ENCODE measurements at places on chromosomes 12 and 14. TPM values are rescaled to one million over a fixed set of nuclear protein-coding genes. Genes with fewer than 3 reads are reported as not detected.

The NEUROD4 gene
- polyA plus RNA-seq, result not detected

- DNase-seq, result peak; percentile 89
Observed at GRCh38 chr12:107092669-107093416, 506 bp downstream of the CRY1 start.

The NPFF gene
- 1.3 TPM for polyA plus RNA-seq

DNA sequence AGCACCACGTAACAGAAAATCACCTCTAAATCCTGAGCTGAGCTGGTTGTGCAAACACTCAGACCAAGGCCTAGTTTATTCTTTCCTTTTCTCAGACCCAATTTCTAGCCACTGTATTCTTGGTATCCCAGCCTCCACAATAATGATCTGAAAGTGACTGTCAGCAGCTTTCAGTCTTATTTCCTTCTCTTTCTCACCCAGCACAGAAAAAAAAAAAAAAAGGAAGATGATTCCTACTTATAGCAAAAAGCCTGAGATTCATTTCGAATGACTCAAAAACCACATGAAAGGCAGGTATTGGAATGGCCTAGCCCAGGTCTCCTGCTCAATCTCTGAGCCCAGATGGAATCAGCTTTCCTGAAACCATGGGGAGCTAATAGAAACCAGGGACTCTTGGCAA lies 298.6 kb upstream of the PPFIA2 start:
- DNase-seq, result no peak

The C12orf54 gene
- polyA plus RNA-seq, result not detected

GRCh38 chr14:75430526-75430925 lies 2.7 kb downstream of the JDP2 start:
- DNase-seq, result no peak

GRCh38 chr12:84789184-84789583 lies 123.4 kb downstream of the SLC6A15 start:
- DNase-seq, result no peak
